Right lung (tissue), 10 donors: ENCODE measurements at places on chromosomes 3 and 15. TPM values are rescaled to one million over a fixed set of nuclear protein-coding genes. Genes with fewer than 3 reads are reported as not detected.

Gene STAC
- 0.76 TPM for polyA plus RNA-seq

Gene WDR93
- 2.0 TPM for polyA plus RNA-seq

Gene RTP4
- polyA plus RNA-seq, result 0.75 TPM

Gene FBXL2
- polyA plus RNA-seq, result 29.8 TPM

GRCh38 chr15:50189633-50190032 is 7.6 kb downstream of the SLC27A2 start:
- no peak for DNase-seq

GRCh38 chr3:81958972-81959640 is 197.7 kb upstream of the GBE1 start:
- no peak for DNase-seq

- no peak for DNase-seq
These were observed 85.2 kb upstream of the WDR72 start for GRCh38 chr15:53844634-53845033.

- DNase-seq, result no peak
These were observed 2.4 kb downstream of the SCAP start for GRCh38 chr3:47473391-47473790.

DNA sequence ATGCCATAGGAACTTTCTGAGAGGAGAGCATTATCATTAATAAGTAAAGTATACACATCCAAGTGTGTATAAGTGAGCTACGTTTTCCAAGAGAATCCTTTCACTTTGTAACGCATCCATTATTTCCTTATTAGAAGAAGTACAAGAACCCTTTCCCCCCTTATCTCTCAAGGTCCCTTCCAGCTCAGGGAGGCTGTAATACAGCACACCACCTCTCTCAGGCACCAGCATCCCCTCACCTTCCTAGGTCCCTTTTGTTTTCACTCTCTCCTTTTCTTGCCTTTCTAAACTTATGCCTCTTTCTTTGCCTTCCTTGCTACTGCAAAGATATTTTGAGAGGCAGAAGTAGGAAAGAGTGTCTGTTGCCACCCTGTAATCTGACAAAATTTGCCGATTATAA is 446.0 kb downstream of the GRM7 start:
- no peak for DNase-seq

- peak; percentile 56 for DNase-seq
These were observed at the start of gene IL5RA for GRCh38 chr3:3110299-3110630. IL5RA (minus strand) TSS chr3:3110374; CDS start chr3:3104984, 5,390 bp downstream.

DNA sequence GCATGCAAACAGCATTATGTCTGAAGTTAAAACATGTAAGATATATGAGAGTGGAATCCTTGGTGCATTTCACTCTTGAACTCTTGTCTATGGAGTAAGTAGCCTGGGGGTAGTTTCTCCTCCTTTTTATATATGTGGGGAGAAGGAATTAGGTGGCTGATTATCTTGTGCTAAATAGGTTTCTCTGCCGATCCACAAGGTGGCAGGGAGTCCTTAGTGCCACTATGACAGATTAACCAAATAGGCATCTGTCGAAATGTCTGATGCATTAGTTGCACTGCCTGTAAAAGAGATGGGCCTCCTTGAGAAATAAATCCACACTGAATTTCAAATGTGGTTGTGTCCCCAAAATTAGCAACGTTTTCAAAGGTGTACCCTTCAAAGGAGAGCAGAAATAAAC is 170.1 kb downstream of the CNTN4 start:
- no peak for DNase-seq

GRCh38 chr15:60859996-60860494 is 369.1 kb downstream of the RORA start:
- no peak for DNase-seq

- DNase-seq, result no peak
These were observed 93.3 kb downstream of the PCCB start for GRCh38 chr3:136343446-136343845.

GRCh38 chr3:105255350-105255749 is 111.4 kb upstream of the ALCAM start:
- no peak for DNase-seq

DNA sequence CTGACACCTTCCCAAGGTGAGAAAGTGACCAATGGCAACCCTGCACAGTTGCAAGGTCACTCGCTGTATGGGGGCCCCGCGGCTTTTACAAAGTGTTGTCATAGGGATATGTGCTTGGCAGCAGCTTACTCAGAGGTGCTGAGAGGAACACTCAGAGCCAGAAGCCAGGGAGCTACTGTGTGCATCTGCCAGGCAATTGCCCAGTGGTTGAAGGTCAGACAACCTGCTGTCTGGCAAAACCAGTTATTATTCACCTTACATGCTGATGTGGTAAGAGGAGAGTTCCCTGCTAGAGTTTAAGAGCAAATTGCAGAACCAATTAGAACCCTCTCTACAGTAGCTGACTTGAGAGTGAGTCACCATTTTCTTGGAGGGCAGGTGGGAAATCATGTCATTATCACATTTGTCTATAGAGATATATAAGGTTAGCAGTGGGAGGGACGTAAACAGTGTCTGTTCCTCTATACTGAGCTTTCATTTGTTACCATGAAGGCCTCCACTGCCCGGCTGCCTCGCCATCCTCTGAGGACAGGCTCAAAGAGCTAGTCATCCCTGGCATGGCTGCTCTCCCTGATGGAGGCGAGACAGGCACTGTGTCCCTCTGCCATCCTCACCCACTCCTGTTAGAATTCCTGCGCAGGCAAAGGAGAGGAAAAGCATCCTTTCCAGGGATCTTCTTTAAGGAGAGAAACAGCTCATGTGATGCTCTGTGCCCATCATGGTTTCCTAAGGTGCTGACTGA is 274.4 kb downstream of the PLCL2 start:
- no peak for DNase-seq
